ENCODE measurements at places on chromosomes 4 and X.

GRCh38 chrX:30798810-30799209, 90.2 kb downstream of the TAB3 start:
- no peak for DNase-seq

DNA sequence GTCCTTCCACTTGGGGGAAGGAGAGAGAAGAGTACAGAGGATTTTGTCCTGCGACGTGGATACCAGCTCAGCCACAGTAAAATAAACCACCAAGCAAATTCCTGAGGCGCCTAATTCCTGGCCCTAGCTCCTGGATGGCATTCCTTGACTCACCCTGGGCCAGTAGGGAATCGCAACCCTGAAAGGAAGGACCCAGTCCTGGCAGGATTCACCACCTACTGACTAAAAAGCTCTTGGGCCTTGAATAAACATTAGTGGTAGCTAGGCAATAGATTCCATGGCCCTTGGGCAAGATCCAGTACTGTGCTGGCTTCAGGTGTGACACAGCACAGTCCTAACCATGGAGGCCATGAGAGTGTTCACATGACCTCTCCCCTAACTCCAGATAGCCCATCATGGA, 45.6 kb downstream of the GABRA3 start:
- DNase-seq = no peak

GRCh38 chr4:158492391-158492790, 29.3 kb upstream of the RXFP1 start:
- no peak for DNase-seq

GRCh38 chr4:7655511-7656243, 220.9 kb upstream of the PSAPL1 start:
- DNase-seq = no peak

Data from activated naive CD4-positive, alpha-beta T cell treated with Interleukin-2 at 50 U/mL for 16 hours (primary cell).